ENCODE measurements at places on chromosomes 12 and 14.
A peak's percentile ranks its signal among the peaks of the same experiment; 100 is the strongest.

- no peak for DNase-seq
Observed at GRCh38 chr14:57611555-57612075, 118.0 kb upstream of the CCDC198 start.

- peak; percentile 96 for DNase-seq
Observed at GRCh38 chr12:127149226-127149964, 1117.6 kb upstream of the TMEM132C start.

- DNase-seq, result no peak
Observed at GRCh38 chr12:45658020-45658419, 71.5 kb upstream of the ARID2 start.

DNA sequence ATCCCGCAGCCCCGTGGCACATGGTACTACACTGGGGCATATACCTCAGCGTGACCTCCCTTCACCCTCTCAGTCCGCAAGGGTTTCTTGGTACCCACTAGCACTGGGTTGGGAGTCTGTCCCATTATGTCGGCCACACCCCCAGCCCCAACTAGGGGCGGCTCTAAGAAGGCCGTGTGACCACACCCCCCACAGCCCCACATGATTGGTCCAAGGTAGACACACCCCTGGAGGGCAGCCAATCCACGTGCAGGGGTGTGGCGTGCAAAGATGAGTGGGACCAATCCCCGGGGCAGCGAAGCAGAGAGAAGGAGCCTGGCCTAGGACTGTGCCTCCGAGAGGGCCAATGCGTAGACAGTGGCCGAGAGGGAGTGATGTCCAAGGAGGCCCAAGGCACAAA is 34.6 kb upstream of the BEGAIN start:
- DNase-seq, result no peak

GRCh38 chr12:32947206-32948067 is 50.9 kb upstream of the PKP2 start:
- no peak for DNase-seq

DNA sequence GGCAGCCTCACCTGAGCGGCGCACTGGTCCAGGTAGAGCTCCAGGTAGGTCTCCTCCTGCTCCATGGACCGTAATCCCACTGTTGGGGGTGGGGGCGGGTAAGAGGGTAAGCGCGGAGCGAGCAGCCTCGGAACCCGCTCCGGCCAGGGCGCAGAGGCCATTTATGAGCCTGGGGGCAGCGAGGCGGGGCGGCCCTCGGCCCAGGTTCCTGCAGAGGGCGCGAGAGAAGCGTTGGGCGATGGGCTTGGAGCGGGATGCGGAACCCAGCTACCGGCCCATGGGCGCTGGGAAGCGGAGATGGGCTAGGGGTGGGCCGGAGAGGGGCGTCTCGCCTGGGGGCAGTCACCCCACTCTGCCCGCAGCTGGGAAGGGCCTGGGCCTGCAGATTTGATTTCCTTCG is at the start of gene TBPL2:
Gene TBPL2 (minus strand): TSS at position 232 of the 400 bp plus-strand sequence. CDS start 167 bp downstream, at position 65.
- DNase-seq, result no peak

DNA sequence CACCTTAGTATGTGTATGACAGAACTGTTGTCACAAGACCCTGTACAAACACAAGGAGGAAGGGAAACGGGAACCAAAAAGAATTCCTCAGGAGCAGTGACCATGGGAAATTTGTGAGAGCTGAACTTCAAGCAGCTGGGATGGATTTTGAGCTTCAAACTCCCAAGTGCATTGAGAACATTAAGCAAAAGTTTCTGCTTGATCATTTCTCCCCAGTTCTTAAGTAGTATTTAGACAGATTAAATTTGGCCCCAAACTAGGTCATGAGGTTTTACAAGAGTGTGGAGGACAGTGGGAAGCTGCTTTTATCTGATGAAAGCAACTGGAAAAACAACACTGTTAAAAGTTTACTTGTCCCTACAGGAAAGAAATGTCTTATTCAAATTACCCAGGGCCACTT is 206.0 kb upstream of the DCN start:
- DNase-seq, result no peak

- no peak for DNase-seq
Observed at GRCh38 chr12:96073346-96074330, 38.3 kb upstream of the LTA4H start.

DNA sequence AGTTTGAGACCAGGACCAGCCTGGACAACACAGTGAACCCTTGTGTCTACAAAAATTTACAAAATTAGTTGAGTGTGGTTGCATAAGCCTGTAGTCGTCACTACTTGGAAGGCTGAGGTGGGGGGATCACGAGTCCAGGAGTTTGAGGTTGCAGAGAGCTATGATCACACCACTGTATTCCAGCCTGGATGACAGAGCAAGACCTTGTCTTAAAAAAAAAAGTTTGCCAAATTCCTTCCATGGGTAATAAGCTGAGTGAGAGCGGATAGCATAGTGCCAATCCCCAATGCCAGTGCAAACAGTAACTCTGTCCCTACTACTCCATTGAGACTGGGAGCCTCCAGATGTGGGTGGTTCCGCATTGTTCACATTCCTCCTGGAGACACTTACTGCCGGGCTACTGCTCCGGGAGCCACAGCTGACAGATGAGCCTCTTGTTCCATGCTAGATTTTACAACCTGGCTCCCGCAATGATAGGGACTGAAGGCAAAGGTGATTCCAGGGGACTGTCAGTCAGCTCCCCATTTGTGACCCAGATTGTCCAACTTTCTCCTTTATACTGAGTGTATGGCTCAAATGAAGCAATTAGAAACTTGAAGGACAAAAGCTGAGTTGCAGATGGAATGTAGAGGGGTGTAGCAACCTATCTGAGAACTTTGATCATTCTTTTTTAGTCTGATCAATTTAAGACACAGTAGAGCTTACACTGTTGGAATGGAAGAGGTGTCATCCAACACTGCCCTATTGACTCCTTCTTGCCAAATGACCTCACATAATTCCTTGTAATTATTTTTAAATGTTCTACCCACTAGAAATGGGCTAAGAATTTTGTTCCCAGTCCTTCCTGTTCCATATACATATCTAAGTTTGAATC is 13.4 kb upstream of the FRMD6 start:
- DNase-seq, result peak; percentile 94

- DNase-seq, result peak; percentile 73
Observed at GRCh38 chr14:61489932-61490331, 168.6 kb downstream of the PRKCH start.

- no peak for DNase-seq
Observed at GRCh38 chr12:67884596-67884995, 104.7 kb upstream of the IFNG-AS1 start.

DNA sequence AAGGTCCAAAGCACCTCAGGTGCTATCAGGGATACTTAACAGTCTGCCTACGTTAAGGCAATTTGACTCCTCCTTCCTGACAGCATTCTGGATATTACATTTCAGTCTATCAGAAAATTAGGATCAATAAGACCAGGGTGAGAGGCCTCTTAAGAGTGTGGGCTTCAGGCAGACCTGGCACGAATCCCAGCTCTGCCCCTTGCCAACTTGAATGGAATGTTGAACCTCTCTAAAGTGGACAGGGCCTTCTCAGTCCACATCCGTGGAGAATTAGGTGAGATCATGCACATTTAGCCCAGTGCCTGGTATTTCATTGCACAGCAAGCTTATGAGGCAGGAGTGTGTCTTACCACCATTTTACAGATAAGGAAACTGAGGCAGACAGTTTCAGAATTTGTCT is 25.9 kb downstream of the DCAF4 start:
- DNase-seq, result no peak

DNA sequence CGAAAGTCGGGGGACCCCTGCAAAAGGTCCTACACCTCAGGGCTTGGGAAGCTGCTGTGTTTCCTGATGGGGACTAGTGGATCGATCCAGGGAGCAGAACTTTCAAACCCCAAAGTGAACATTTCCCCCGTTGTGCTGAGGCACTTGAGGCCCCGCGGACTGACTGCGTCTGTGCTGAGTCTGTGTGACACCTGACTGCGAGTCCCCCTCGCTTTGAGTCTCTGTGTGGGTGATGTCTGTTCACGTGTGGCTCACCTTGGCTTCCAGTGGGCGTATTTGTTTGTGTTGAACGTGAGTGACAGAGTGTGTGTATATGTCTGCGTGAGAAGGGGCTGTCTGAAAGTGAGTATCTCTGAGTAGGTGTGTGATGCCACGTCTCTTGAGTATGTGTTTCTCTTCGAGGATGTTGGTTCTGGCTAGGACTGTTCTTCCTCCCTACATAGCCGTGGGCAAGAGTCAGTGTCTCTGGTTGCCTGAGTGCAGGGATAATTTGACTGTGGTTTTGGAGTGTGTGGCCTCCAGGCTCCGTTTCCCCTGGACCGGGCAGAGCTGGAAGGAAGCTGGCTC is 1.3 kb downstream of the TEAD4 start:
- peak; percentile 45 for DNase-seq

GRCh38 chr14:67487937-67488893 is at the start of gene TMEM229B:
Gene TMEM229B, minus strand, starts transcription at chr14:67488721. Its CDS starts 14,798 bp downstream, at chr14:67473923.
- no peak for DNase-seq

- DNase-seq, result no peak
Observed at GRCh38 chr14:84804468-84804867, 725.5 kb upstream of the FLRT2 start.

- no peak for DNase-seq
Observed at GRCh38 chr12:3523728-3524127, 32.7 kb downstream of the PRMT8 start.

- no peak for DNase-seq
Observed at GRCh38 chr14:104659764-104660523, 29.5 kb upstream of the INF2 start.

Measured in AG10803 (cell line).